ENCODE measurements at places on chromosomes 12 and 14. TPM values are rescaled to one million over a fixed set of nuclear protein-coding genes. Genes with fewer than 3 reads are reported as not detected.

DNA sequence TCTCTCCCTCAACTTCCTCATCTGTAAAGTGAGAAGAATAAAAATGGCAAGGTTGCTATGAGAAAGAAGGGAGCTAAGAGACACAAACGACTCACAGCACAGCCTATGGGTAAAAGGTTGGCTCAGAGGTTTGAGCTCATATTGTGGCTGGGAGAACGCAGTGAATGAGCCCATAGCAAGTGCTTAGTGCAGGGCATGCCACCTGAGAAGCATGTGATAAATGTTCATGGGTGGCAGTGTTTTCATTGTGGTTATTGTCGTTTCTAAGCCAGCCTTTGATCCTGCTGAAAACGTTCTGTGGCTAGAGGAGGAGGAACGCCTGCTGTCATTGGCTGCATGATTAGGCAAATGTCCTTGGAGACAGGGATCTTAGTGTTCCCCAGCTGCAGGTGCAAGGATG is 150.4 kb downstream of the KSR2 start:
- DNase-seq, result no peak

DNA sequence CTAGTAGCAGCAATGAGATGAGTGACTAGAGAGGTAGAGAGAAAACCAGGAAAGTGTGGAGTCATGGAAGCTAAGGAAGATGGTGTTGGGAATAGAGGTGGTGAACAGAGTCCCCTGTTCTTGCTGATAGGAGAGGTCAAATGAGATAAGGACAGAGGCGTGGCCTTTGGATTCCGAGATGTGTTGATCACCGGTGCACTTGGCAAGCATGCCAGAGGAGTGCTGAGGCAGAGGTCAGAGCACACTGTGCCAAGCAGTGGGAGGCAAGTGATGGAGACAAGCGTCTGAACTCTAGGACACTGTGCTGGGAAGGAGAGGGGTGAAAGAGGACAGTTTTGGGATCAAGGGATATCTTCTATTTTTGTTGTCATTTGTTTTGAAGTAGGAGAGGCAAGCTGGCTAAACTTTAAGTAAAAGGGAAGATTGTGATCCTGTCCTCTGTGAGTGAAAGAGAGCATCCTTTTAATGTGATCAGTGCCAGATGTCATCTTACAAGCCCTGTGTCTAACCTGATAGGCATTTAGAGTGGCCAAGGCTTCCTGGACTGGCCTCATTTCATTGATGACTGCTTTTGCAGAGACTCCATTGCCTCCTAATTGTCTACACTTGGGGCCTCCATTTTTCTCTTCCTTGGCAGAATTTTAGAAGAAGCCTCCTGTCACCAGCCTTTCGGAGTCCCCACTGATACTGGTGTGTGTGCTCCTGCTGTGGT is 336.4 kb downstream of the CACNA1C start:
- DNase-seq, result no peak

DNA sequence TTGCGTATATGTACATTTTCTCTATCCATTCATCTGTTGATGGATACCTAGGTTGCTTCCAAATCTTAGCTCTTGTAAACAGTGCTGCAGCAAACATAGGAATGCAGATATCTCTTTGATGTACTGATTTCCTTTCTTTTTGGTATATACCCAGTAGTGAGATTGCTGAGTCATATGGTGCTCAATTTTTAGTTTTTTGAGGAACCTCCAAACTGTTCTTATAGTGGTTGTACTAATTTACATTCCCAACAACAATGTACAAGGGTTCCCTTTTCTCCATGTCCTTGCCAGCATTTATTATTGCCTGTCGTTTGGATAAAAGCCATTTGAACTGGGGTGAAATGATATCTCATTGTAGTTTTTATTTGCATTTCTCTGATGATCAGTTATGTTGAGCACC is 44.3 kb downstream of the PELI2 start:
- DNase-seq, result no peak

- DNase-seq, result no peak
Observed at GRCh38 chr12:127767656-127768055, 499.3 kb upstream of the TMEM132C start.

- no peak for DNase-seq
Observed at GRCh38 chr12:91722072-91722471, 423.6 kb downstream of the BTG1 start.

GRCh38 chr14:25436288-25436875 is 386.4 kb upstream of the STXBP6 start:
- no peak for DNase-seq

- DNase-seq, result no peak
Observed at GRCh38 chr12:13218641-13219040, 22.1 kb downstream of the EMP1 start.

DNA sequence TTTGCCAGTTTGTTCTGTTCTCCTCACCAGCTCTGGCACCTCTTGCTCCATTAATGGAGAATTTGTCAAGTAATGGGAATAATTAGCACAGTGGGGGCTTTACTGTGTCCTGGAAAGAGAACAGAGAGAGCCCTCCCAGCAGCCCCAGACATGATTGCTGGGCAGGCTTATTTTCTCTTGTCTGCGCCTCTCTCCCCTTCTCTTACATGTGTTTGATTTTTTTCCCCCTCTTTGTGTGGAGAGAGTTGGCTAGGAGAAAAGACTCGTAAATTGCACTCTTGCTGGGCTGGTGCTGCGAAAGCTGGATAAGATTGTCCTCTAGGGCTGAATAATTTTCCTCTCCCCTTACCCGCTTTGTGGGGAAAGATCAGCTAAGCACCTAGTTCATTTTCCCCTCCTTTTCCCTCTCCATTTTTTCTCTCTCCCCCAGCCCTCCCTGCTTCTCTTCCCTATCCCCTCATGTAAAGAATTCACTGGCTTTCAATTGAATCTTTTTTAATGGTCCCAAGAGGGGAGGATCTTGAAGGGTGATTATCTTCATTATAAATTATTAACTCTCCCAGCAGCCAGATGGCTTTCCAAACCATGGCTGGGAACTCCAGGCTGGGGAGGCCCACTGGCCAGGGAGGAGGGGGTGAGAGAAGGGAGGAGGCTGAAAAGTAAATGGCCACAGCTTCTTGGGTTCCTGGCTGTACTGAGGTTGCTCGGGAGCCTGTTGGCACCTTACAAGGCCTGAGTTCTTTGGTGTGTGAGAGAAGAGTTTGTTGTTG is 62.2 kb downstream of the NRXN3 start:
- DNase-seq, result no peak

DNA sequence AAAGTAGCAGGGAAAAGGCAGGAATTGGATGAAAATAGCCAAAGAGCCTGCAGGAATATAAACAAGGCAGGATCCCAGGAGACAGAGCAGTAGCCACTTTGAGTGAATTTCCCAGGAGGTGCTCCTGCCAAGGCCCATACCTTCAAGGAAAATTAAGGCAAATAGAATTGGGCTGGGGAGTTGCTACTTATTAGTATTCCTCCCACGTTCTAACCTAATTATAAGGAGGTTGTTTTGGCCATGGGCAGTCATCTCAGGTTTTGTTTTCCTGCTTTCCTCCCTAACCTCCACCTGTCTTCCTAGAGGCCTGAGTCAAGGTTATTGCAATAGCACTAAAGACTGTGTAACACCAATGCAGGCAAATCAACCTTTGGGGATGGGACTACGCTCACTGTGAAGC is 73.1 kb downstream of the DAD1 start:
- no peak for DNase-seq

DNA sequence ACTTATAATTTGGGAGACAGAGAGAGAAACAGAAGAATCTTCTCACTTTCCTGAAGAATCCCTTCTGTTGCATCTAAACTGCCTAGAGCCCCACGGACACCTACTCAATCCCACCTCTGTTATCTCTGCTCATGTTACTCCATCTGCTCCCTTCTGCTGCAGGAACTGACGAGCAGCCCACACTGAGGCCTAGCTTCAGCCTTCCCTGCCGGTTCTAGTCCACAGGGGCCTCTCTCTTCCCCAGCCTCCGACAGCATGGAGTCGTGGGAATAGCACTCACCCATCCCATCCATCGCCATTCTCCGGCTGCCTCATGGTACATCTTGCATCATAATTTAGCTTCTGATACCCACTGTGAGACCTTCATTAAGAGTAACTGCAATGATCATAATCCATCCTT is 4.0 kb downstream of the RAB15 start:
- no peak for DNase-seq

- DNase-seq, result no peak
Observed at GRCh38 chr14:103099081-103099732, 4.7 kb downstream of the EXOC3L4 start.

DNA sequence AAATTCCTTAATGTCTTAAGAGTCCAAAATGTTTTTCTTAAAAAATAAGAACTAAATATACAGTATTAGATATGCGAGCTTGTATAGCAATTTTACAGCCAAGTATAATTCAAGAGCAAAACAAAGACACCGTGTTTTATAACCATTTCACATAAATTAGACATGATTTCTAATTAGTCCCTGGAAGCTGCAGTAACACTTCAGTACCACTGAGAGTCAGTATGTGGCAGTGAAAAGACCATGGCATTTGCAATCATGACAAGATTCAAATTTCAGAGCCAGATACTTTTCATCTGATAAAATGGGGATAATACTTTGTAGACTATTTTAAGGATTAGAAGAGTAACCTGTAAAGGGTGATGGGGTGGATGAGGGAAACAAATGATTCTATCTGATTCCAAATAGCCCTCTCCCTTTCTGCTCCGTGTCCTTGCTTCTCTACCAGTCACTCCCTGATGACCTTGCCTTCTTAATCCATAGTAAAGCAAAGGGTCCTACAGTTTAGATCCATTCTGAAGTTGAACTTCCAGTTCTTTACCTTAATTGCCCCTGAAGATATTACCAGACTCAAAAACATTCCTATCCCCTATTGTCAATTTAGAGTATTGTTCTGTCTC is 145.4 kb upstream of the ABCD2 start:
- no peak for DNase-seq

DNA sequence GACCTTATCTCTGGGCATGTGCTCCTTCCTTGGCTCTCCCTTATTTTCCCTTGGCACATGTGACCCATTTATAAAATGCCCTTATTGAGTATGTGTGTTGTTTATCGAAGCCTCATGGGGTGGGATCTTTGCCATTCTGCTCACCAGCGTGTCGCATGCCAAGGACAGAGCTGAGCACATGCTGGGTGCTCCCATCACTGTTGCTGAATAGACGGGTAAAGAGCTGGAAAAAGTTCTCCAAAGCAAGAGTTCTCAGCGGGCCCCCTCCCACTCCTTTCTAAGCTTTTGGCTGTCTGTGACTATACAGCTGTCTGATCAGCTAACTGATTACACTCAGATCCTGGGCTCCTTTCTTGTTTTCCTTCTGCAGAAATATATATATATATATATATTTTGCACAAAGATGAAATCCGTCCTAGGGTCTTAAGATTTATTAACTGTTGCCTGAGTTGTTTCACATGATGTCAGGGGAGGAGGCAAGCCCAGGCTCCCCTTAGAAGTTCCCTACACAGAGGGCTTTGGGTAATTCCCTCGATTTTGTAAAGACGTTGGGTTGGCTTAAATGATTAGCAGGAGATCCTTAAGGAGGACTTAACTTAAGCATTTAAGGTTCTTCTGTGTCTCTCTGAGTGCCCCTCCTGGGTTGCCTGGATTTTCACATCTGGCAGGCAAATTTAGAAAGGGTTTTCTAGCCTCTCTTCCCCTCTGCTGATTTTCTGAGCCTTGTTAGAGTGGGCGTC is 71.6 kb downstream of the TMEM132C start:
- DNase-seq, result no peak

GRCh38 chr12:73665193-73665592 is 872.4 kb upstream of the ATXN7L3B start:
- no peak for DNase-seq

GRCh38 chr14:99047441-99048031 is 224.5 kb downstream of the BCL11B start:
- DNase-seq, result no peak

Gene TPPP2
- total RNA-seq, result not detected

Gene LTBP2
- total RNA-seq, result 18.8 TPM

Gene MMP19
- total RNA-seq, result 36.6 TPM

Gene KRT72
- total RNA-seq, result not detected

Gene GLT1D1
- not detected for total RNA-seq

Gene RNASE2
- total RNA-seq, result 0.51 TPM
